ENCODE measurements at places on chromosomes 2 and 18.

DNA sequence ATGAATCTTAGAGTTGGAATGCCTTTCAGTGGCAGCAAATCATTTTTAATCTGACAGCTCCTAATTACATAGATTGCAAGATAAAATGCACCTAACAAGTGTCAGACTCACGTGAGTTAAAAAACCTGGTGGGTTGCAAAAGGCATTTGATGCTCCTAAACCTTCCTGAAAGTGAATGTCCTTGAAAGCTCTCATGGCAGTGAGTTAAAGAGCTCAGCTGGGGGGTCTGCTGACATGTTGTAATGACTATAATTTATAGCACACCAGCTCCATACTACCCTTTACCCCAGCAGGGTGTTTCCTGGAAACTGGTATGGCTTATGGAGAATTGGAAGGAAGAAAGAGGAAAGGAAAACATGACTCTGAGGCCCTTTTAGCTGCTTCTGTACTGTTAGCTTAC lies 91.9 kb upstream of the CAVIN2 start:
- no peak for DNase-seq

- DNase-seq: peak; percentile 27
Observed at GRCh38 chr2:15561574-15562344, 625 bp upstream of the NBAS start.

- no peak for DNase-seq
Observed at GRCh38 chr2:62383846-62384245, 122.1 kb downstream of the TMEM17 start.

DNA sequence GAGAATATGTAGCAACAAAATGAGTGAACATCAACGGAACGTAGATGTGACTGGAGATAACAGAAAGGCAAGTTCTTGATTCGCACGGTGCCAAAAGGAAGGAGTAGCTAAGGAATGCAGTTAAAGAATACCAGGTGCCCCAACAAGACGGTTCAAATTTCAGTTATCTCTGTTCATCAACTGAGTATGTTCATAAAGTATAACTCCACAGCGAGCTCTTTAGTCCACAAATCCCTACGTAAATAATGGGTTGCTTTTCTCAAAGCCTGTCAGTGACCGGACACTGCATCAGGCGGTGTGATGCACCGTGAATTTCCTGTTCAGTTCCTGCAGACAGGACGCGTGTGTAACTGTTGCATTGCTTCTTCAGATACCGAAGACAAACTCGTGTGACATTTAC lies 91.8 kb downstream of the NOL10 start:
- DNase-seq: no peak

DNA sequence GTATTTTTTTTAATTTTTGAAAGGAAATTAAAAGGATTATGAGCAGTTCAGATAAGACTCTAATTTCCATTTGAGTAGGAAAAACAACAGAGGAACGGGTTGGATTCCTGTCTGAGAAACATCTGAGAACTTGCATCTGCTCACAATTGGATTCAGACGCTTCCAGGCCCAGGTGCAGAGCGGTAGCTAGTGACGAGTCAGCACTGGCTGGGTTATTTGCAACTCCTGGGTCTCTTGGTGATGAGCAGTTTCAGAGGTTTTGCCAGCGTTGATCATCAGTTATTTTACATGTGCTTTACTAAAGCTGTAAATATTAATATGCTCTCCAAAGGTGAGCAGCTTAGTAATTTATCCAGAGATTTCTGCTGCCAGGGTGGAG lies 39.1 kb upstream of the B3GNT7 start:
- DNase-seq: no peak
